ENCODE measurements at places on chromosomes 3 and 15.

GRCh38 chr3:83941990-83942745 is 1016.6 kb upstream of the CADM2 start:
- no peak for DNase-seq

DNA sequence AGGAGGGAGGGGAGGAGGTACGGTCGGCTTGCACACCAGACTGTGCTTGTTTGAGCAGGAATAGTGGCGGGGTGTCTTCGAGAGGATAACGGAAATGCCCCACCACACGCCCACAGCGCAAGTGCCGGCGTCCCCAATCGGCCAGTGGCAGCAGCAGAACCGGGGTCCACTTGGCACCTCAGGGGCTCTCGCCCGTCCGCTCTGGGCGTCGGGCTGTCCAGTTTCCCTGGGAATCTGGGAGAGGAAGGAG is 53.7 kb downstream of the CCDC54 start:
- DNase-seq = peak; percentile 20

DNA sequence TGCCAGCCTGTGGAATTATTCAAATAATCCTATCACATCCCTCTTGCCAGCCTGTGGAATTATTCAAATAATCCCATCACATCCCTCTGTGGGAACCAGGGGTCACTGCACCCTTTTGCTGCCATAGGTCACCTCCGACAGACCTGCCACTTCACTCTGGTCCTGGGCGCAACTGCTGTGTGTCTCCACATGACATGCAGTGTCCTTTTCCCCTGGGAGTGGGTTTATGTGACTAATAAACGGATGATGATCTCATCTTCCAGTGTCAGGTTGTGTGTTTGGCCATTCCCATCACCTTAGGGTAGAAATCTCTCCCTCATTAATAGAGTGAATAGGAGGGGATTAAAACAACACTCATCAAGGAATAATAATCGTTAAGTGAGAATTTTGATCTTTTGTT is 603.6 kb upstream of the NR2F2 start:
- no peak for DNase-seq

- DNase-seq = no peak
Measured at GRCh38 chr3:128422762-128423524, 43.7 kb downstream of the DNAJB8 start.

DNA sequence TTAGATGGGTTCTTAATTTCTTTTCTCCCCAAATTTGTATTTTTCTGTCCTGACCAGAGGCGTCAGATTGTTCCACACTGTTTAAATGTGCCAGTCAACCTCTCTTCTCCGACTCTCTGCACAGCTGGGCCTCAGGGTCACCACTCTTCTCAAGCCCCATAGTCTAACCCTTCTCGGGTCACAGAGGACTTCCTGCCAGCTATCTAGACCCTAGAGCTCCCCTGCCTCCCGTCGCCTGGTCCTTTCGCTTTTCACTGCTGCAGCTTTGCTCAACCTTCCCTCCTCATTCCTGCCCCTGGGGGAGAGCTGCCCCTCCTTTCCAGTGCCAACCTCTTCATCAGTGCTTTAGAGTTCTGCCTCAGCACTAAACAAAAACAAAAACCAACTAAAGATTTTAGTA is 151.7 kb downstream of the ATG7 start:
- no peak for DNase-seq

DNA sequence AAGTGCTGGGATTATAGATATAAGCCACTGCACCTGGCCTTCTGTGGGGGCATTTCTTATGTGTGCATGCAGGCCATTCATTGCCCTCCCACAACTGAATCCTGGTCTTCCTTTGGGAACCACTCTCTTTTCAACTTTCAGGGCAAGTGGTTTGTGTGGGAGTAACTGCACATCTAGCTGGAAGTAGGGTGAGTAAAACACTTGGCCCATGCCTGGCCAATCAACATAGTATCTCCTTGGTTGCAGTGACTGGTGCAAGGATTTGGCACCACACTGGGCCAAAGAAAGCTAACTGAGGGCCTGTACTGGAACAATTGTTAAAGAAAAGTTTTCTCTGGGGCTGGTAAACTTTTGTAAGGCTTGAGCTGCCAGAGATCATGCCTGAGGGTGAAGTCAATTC is 189.2 kb upstream of the FEZF2 start:
- DNase-seq = no peak

GRCh38 chr15:48408327-48408726 is 77.1 kb downstream of the DUT start:
- DNase-seq = no peak

DNA sequence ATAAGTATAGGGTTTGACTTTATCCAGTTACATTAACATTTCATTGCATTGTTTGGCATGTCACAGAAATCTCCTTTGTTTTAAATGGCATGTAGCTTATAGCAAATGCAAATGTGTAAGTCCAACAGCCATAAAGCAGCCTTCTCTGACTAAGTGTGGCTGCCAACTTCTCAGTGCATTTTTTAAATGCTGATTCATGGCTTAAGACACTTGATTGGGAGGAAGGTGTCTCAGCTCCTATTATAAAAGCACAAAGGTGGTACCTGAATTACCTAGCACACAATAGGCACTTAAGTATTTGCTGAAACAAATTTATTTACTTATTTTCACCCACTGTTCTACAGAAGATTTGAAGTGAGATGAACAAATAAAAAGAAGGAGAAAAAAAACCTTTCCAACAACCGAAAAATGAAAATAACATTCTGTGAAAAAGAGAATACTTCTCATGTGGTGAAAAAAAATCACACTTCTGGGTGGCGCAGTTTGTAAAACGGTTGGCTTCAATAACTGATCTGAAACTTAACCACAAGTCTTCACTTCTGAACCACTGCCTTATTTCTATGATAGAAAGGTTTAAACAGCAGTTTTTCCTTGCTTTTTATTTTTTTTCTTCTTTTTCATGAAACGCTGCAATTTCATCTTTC is 105.5 kb upstream of the ICE2 start:
- DNase-seq = no peak

GRCh38 chr15:89198934-89199333 is 22.4 kb downstream of the RLBP1 start:
- DNase-seq = no peak

GRCh38 chr3:54574906-54575617 is 352.8 kb downstream of the LRTM1 start:
- no peak for DNase-seq

DNA sequence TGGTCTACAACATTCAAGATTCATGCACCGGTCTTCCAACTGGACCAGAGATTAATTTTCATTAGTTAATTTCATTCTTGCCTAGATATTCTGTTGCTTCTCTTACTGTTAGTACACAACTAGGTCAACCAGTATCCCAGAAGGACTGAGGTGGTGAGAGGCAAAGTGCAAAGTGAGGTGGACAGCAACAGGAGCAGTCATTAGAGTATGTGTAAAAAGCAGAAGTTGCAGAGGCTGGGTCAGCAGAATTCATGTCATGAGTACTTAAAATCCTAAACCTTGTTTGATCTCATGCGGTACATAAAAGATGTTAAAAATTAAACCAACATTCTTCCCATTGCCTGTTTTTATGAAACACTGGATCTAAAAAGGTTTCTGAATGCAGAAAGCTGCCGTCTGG is 46.7 kb downstream of the PARP14 start:
- no peak for DNase-seq

DNA sequence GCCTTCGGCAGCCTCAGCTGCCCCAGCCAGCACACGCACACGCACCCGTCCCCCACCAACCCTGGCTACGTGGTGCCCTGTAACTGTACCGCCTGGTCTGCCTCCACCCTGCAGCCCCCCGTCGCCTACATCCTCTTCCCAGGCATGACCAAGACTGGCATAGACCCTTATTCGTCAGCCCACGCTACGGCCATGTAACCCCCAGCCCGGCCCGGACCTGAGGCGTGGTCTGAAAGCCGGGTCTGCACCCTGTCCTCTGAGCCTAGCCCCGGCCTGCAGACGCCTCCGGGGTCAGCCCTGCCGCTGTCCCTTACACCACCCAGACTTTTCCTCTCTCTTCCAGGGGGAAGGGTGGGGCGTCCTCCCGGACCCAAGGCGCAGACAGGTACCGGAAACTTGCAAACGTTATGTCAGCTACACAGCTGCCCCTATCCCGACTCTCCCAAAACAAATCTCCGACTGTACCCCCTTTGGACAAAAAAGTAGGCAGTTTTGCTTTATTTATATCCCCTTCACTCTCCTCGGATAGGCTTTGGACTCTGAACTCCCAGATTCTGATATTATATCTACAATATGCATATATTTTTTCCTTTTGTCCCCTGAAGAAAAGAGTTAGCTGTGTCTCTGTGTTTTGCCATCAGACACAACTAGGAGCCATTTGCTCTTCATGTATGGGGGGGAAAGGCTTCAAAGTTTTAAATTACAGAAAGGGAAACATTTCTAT is 1.4 kb downstream of the SOX14 start:
- no peak for DNase-seq

GRCh38 chr3:3551981-3552380 is 247.2 kb upstream of the LRRN1 start:
- DNase-seq = no peak

DNA sequence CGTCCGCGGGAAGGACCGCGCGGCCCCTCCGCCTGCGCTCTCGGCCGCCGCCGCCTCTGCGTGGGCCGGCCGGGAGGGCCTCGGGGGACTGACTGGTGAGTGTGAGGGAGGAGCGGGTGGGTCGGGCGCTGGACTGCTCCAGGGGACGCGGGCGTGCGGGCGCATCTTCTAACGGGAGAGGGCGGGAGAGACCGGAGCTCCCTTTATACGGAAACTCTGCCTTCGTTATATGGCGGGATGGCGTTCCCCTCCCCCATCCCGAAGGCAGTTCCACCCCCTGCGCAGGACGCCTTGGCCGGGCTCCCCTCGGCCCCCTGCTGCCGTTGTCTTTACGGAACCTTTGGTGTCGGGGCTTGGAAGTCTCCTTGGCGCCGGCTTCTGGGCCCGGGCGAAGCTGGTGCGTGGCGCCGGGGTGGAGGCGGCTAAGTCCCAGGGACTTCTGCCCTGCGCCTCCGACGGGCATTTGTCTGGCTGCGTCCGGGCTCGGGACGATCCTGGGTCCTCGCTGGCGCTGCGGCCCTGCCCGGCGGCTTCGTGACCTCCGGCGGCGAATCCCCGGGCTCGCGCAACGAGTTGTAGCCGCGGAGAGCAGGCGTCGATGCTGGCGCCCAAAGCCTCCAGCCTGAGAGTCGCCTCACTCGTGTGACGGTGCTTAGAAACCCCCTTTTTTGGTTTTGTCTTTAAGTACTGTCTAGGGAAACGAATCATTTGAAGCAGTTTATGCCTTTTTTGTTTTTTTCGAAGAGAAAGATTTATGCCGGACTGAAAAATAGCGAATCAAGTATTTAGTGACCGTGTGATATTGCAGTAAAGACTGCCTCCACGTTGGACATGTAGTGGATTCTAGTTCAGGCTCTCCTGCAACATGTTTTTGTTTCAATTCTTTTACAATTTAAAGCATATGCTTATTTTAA is 623 bp downstream of the ZNF639 start:
- DNase-seq = no peak

GRCh38 chr3:24294150-24294549 is 200.5 kb downstream of the THRB start:
- DNase-seq = no peak

- DNase-seq = no peak
Measured at GRCh38 chr15:68489421-68489820, 57.5 kb upstream of the ITGA11 start.

DNA sequence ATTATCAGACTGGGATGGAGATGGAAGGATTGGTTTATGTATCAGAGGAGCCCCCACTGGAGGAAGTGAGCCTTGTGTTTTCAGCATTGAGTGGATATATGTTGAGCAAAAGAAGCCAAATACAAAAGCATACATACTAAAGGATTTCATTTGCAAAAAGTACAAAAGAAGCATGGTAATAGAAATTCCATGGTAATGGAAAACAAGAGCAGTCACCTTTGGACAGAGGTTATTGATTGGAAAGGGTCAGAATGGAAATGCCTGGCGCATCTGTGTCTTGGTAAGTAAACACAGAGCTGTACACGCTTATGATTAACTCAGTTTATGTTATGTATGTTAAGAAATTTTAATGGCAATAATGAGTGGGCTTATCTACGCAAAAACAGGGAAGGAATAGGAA is 72.7 kb downstream of the DHX36 start:
- no peak for DNase-seq

DNA sequence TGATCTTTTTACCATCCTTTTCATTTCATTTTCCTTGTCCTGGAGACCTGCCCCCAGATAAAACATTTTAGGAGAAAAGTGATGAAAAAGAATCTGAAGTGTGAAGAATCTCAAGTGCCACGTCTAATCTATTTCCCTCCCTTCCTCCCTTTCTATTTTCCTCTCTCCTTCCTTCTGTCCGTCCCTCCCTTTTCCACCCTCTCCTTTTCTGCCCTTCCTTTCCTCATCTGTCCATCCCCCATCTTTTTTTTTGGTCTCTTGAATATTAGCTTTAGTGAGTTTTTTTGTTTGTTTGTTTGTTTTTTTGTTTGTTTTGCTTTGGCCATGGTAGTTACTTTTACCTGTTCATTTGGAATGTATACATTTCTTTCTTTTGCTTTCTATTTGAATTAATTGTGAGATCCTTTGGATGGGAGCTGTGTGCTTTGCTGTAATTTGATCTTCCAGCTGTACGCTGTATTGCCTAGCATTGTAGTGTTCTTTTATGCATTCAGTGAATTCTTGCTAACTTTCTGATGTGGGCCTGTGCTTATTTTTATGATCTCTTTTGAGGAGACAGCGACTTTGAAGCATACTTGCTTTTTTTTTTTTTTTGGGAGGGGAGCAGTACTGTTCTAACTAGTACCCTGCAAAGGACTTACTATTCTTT is 19.2 kb downstream of the CDIN1 start:
- peak; percentile 16 for DNase-seq

DNA sequence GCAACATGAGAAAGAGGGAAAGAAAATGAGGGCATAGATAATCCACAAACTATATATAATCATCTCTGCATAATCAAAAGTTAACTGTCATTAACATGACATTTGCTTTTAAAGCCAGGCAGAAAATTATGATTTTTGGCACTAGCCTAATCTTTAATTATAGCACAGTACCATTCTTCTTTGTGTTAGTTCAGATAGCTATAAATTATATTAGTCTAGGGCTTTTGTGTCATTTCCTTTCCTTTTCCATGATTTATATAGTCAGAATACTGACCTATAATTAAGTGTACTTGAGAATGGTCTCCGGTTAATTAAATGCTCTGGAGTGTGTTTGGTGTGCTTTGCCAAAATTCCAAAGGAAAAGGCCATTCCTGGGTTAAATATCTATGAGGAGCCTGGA is 441.9 kb upstream of the THRB start:
- no peak for DNase-seq

- no peak for DNase-seq
Measured at GRCh38 chr3:193909387-193909786, 226.6 kb upstream of the HES1 start.

DNA sequence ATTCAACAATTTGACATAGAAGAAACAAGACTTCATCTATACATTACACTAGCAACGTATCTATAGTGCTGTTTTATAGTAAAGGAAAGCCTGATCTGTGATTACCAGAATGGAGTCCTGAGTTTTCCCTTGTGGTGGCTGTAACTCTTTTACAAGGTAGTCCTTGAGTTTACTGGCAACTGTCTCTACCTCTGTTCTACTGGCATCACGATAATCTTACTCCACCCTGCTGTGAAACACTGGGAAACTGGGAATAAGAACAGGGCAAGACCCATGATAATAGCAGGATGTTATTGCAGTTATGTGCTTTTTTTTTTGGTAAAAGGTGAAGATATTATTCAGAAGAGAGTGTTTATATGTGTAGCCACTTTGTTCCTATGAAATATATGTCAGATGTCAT is 12.4 kb upstream of the HHLA2 start:
- no peak for DNase-seq
